ENCODE measurements at places on chromosomes 11 and 22.

GRCh38 chr11:75195167-75195962, 44.5 kb downstream of the SLCO2B1 start:
- DNase-seq: no peak

DNA sequence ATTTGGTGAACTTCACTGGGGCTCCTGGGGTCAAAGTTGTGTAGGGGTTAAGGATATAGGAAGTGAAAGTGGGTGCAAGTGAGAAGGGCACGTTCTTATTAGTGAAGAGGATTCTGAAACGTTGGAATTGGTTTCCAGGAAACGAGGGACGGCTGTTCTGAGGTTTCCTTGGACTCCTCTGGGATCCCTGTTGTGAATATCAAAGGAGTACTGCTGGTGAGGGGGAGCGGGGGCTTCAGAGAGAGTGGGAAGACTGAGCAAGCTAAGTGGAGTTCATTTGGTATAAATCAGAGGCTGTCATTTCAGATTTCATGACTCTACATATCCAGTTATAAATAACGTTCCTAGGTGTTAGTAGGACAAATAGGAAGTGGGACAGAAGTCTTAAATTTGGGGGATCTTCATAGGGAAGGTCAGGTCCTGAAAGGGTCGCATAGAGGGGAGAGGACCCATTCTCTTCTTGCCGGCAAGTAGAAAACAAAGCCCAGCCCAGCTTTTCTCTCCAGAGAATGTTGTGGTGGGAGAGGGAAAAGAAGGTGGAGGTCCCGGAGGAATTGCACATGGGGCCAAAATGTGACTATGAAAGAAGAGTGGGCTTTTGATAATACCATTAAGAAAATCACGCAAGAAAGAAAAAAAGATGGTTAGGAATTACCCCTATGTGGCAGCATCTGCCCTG, 1.1 kb upstream of the NELL1 start:
- DNase-seq: no peak

DNA sequence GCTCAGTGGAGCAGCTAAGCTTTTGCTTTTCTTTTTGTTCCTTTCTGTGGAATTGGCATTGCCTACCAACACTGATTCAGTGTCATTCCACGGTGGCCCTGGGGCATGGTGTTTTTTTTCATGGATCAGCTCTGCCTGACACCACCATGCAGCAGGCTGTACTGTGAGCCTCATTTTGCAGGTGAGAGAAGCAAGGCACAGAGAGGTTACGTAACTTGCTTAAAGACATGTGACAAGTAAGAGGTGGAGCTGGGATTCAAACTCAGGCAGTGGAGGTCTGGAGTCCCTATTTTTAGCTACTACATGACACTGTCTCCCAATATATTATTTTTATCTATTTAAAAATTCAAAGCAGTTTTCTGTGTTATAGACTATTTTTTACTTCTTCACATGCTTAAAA, 44.4 kb downstream of the APOL3 start:
- no peak for DNase-seq

GRCh38 chr22:42310291-42311015, 40.0 kb upstream of the TCF20 start:
- no peak for DNase-seq

DNA sequence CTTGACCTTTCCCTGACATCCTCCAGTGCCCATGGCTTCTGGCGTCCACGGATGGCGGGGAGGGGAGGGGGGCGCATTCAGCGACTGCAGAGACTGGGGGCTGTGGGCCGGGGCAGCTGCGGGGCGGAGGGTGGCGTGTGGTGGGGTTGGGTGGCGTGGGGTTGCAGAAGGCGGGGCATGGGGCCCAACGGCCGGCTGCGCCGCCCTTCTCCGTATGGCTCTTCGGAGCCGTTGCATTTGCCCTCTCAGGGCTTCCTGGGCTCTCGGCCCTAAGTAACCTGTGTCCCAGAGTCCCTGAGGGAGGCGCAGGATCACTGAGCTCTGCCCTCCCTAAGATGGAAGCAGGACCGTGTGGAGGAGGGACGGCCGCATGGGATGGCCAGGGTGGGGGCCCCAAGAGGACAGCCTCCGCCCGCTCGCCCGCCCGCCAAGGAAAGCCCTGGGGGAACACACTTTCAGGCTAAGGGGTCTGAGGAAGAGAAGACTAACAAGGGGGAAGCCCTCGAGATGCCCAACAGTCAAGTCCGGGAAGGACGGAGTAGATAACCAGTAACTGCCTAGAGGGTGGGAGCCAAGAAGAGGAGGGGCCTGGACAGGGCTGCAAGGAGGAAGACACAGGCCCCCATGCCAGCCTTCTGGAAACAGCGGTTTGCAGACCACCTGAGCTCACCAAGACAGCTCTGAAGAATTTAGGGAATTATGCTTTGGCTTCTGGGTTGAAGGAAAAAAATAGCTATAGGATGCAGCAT, 9.2 kb upstream of the AIFM3 start:
- no peak for DNase-seq
